Activated naive CD4-positive, alpha-beta T cell treated with anti-CD3 and anti-CD28 coated beads, Interleukin-2, amount 50 U/mL, for 16 hours (primary cell): ENCODE measurements at places on chromosomes 7 and 10.

GRCh38 chr10:129728246-129728820, 235.7 kb downstream of the EBF3 start:
- DNase-seq = no peak

DNA sequence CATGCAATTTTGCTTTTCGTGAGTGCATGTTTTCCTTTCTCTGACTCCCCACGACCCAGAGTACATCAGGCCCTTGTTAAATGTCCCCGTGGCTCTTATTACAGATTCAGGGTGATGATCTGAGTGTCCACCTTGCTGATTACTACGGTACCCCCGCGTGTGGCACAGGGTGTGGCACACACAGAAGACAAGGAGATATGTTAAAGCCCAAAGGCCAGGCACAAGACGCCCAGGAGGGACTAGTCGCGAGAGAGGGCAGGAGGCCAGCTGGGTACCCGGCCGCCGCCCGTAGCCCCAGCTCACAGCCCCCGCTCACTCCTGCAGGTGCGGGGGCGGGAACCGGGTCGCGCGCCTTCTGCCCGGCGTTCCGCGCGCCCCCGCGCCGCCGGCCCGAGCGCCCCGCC, 281 bp upstream of the EXOC6 start:
- no peak for DNase-seq

DNA sequence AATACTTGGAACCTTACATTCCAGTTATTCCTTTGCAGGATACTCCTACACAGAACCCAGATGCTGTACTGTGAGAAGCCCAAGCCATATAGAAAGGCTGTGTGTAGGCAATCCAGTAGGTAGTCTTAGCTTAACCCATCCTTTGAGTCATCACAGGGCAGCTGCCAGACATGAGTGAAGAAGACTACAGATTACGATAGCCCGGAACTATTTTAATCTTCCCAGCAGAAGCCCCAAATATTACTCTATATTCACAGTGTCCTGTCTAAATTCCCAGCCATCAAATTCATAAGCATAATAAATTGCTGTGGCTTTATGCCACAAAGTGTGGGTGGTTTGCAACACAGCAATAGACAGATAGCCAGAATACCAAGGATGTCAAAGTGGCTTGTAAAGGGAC, 474.1 kb upstream of the STEAP1 start:
- no peak for DNase-seq

GRCh38 chr7:20172736-20173334, 44.3 kb downstream of the MACC1 start:
- no peak for DNase-seq

DNA sequence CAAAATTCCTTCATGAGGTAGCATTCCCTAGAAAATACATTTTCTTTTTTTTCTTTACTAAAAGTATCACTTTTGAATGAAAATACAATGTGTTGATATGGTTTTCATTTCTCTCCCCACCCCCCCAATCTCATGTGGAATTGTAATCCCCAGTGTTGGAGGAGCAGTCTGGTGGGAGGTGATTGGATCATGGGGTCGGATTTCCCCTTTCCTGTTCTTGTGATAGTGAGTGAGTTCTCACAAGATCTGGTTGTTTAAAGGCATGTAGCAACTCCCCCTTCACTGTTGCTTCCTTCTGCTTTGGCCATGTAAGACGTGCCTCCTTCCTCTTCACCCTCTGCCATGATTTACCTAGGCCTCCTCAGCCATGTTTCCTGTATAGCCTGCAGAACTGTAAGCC, 790.3 kb upstream of the KCND2 start:
- no peak for DNase-seq

DNA sequence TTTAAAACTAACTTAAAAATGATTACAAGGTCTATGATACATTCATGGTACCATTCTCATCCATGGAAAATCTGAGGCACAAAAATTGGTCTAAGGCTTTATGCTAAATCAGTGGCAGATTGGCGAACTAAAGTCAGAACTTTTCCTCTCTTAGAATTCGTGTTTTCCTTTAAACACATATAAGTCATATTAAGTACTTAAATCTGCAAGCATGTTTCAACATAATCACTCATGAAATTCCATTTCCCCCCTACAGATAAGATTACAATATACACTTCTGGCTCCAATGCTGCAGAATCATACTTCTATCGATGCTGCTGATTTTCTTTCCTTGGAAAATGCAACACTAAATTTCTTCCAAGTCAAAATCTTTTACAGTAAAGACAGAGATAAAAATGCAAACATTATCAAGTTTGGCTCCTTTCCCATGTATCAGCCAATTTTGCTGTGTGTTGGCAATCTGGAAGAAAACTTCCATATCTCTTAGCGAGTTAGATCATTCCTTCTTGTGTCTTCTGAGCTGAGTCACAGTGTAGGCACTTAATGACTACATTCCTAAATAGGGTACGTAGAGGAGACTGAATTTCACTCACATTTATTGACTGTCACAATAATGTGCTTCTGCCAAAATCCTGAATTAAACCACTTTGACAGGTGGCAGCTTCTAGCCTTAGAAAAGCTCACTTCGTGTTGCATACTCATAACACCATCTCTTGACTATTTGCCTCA, 76.4 kb upstream of the LRRC17 start:
- no peak for DNase-seq

GRCh38 chr7:135550196-135550595, 7.5 kb upstream of the NUP205 start:
- DNase-seq = no peak

DNA sequence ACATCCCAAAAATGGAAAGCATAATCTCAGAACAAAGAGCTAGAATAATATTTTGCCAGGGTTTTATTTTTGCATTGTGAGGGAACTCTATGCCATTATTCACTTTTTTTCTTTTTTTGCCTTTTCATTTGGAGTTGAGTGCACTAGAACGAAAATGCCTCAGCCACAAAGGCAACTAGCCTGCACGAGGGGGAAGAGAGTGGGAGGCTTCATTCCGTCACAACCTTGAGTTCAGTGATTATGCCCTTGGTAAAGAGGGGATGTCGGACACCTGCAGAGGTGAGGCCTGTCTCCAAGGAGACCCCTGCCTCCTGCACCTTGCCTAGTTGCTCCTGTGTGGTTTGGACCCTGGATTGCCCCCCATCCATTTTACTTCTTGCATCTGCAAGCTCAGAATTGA, 232.7 kb downstream of the TEX36 start:
- DNase-seq = no peak

- DNase-seq = no peak
Measured at GRCh38 chr7:35015346-35015859, 21.9 kb downstream of the DPY19L1 start.

- DNase-seq = no peak
Measured at GRCh38 chr10:3090914-3091787, 23.8 kb downstream of the PFKP start.

DNA sequence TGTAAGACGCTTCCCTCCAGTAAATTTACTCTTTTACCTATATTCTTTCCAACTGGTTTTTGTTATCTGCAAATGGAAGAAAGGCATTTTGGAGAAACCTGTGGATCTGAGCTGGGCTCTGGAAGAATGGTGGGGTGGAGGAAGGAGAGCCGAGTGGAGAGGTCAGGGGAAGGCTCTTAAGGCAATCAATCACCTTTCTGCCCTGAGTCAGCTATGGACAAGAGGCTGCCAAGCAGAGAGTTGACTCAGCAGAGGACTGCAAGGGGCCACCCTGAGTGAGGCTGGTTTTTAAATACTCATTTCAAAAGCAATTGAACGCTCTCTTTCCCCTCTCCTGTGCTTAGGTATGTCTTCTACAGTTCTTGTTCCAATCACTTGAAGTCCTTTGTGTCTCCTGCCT, 81.8 kb downstream of the SPAG6 start:
- no peak for DNase-seq

DNA sequence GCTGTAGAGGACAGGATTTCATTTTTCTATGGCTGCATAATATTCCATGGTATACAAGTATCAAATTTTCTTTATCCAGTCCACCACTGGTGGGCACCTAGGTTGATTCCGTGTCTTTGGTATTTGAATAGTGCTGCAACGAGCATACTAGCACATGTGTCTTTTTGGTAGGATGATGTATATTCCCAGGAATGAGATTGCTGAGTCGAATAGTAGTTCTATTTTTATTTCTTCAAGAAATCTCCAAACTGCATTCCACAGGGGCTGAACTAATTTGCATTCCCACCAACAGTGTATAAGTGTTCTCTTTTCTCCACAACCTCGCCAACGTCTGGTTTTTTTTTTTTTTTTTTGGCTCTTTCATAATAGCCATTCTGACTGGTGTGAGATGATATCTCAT, 550.0 kb downstream of the REEP3 start:
- no peak for DNase-seq

- no peak for DNase-seq
Measured at GRCh38 chr7:67950321-67951083, 953.9 kb downstream of the TYW1 start.

DNA sequence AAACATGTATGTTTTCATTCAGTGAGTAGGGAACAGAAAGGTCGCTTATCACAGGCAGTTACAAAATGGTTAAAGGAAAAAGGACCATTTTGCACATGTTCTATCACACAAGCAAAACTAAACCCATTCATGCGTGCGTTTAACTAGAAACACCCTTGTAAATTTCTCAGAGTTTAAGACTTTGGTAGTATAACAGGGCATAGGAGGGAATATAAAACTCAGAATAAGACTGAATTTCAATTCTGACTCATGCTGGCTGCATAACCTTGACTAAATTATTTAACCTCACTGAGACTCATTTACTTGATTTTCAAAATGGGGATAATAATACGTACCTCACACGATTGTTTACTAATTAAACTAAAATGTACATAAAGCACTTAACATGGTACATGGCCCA, 243.8 kb upstream of the PTN start:
- DNase-seq = no peak
